Astrocyte (in vitro differentiated cells and primary cell): ENCODE measurements at places on chromosomes 2 and 18.

GRCh38 chr2:15172825-15173224, 388.3 kb downstream of the NBAS start:
- H3K4me1 ChIP-seq: peaks cover 27% of the 10 kb centered on the region
- no peak overlapping the region for H3K4me3 ChIP-seq
- no peaks in the 10 kb centered on the region for H3K36me3 ChIP-seq

DNA sequence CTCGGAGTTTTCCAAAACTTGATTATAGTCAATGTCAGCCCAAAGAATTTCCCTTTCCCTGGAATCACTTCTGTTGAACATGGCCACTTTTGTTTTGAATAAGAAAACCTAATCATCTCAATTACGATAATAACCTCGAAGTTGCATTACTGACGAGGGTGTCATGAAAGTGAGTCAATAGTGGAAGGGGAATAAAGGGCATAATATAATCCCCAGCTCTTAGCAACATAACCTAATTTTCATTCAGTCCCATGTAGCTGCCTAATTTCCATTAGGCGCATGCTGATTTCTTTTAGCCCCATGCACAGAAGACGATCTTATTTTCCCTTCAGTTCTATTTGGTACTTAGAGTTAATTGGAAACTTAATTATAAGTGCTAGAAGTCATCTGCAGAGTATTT, 51.1 kb upstream of the RAPH1 start:
- H3K27me3 ChIP-seq: no peaks in the 10 kb centered on the region
- H3K36me3 ChIP-seq: no peaks in the 10 kb centered on the region
- H3K27ac ChIP-seq: no peak overlapping the region
- no peak overlapping the region for H3K4me3 ChIP-seq
- H3K4me1 ChIP-seq: peaks cover 39% of the 10 kb centered on the region

DNA sequence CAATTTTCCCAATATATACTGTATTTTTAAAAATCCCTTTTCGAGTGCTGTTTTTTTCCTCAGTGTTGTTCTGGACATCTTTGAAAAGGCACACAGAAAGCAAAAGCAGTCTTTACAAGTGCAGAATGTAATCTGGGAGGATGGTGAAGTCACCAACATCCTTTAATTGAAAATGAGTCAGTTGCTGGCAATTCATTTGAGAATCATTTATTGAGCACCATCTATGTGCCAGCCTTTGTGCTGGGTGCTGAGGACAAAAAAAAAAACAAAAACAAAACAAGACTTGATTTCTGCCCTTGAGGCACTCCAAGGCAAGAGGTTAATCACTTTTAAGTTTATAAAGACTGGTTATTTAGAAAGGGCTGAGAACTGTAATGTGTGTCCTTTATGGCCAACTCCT, 46.7 kb upstream of the ACVR1 start:
- H3K36me3 ChIP-seq: no peaks in the 10 kb centered on the region
- no peak for DNase-seq
- no peak overlapping the region for H3K4me3 ChIP-seq

DNA sequence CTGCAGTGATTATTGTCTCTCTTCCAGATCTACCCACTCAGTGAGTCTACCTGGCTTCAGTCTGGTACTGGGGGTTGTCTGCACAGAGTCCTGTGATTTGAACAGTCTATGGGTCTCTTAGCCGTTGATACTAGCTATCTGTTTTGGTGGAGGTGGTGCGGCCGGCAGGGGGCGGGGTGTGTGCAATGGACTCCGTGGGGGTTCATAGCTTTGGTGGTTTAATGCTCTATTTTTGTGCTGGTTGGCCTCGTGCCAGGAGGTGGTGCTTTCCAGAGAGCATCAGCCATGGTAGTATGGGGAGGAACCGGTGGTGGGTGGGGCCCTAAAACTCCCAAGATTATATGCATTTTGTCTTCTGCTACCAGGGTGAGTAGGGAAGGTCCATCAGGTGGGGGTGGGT, 1120.1 kb upstream of the FAM98A start:
- H3K27ac ChIP-seq: no peak overlapping the region
- H3K4me1 ChIP-seq: no peaks in the 10 kb centered on the region
- no peak for DNase-seq
- no peaks in the 10 kb centered on the region for H3K36me3 ChIP-seq
- H3K27me3 ChIP-seq: no peaks in the 10 kb centered on the region
- H3K4me3 ChIP-seq: no peak overlapping the region

DNA sequence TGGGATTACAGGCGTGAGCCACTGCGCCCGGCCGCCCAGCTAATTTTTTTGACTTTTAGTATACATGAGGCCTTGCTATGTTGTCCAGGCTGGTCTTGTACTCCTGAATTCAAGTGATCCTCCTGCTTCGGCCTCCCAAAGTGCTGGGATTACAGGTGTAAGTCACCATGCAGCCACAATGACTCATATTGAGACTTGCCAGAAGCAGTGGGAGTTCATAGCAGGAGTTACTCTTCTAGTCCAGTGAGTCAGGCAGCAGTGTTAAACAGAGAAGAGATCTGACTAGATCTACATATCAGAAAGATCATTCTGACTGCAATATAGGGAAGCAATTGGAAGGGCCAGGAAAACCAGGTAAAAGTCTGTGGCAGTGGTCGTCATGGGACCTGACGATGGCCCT, 1.5 kb upstream of the FLACC1 start:
- peak; percentile 78 for DNase-seq
- H3K27ac ChIP-seq: no peak overlapping the region
- peaks cover 7% of the 10 kb centered on the region for H3K36me3 ChIP-seq
- no peak overlapping the region for H3K4me3 ChIP-seq
- H3K27me3 ChIP-seq: no peaks in the 10 kb centered on the region

DNA sequence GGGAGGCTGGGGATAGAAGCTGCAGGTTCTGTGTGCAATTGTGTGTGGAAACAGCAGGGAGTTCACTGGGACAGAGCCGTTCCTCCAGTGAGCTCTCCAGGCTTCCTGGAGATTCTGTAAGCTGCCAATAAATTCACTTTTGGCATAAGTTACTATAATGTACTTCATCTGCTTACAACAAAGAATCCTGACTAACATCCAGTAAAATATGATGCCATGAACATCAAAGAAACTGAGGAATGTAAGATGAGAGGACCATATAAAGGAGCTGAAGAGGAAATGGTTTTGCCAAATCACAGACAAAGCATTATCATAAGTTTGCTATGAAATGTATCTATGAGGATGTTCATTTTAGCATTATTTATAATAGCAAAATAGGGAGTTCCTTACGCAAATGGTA, 175.3 kb downstream of the KCNE4 start:
- no peaks in the 10 kb centered on the region for H3K27me3 ChIP-seq
- H3K27ac ChIP-seq: no peak overlapping the region
- no peak for DNase-seq
- H3K4me1 ChIP-seq: no peaks in the 10 kb centered on the region

DNA sequence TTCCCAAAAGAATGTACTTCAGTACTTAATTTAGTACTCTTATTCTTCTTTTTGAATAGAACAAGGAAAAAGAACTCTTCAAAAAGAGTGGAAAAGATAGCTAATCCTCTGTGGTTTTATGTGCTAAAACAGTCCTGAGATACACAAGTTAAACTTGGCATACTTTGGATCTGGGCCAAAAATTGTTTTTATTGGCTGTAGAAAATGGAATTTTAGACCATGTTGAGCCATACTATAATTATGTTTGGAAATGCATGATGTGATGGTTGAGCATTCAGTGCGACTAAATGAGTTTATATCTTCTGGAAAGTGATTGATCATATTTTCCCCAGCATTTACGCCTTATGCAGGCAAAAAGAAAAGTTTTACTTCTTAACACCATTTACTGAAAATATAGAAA, 18.0 kb upstream of the PDE1A start:
- H3K27me3 ChIP-seq: no peaks in the 10 kb centered on the region
- H3K4me3 ChIP-seq: no peak overlapping the region
- H3K4me1 ChIP-seq: no peaks in the 10 kb centered on the region
- no peak overlapping the region for H3K27ac ChIP-seq
- peak; percentile 22 for DNase-seq
- H3K36me3 ChIP-seq: no peaks in the 10 kb centered on the region

DNA sequence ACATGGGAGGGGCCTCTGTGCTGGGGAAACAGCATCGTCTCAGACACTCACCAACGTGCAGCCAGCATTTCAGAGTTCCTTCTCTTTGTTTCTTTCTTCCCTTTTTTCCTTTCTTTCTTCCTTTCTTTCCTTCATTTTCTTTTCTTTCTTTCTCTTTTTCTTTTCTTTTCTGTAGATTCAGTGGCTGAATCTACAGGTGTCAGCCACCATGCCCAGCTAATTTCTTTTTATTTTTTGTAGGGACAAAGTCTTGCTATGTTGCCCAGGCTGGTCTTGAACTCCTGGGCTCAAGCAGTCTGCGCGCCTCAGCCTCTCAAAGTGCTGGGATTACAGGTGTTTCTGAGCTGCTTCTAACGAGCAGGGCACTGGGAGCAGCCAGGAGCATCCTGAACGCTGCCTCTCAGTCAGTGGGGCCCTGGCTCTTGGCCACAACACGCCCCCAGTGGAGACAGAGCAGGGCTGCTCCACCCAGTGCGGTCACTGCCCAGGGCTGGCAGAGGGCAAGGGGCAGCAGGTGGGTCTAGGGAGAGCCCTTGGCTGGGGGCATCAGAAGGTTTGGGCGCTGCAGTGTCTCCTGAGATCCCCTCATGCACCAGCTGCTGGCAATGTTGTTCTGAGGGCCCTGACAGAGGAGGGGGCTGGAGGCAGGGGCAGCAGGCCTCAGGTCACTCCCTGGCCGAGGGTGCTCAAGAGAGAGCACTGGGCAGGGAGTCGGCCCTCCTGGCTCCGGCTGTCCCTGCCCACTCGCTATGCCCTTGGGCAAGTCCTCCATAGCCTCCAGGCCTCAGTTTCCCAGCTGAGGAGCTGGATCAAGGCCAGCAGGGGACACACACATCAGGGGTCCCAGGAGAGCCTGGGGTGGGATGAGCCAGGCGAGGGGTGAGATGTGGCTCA, 4.7 kb upstream of the KLHL30 start:
- H3K4me1 ChIP-seq: no peaks in the 10 kb centered on the region
- H3K27ac ChIP-seq: no peak overlapping the region
- no peaks in the 10 kb centered on the region for H3K36me3 ChIP-seq
- no peak overlapping the region for H3K4me3 ChIP-seq
- no peak for DNase-seq
- no peaks in the 10 kb centered on the region for H3K27me3 ChIP-seq

- no peak overlapping the region for H3K27ac ChIP-seq
- H3K36me3 ChIP-seq: no peaks in the 10 kb centered on the region
- H3K27me3 ChIP-seq: no peaks in the 10 kb centered on the region
- peaks cover 26% of the 10 kb centered on the region for H3K4me1 ChIP-seq
Measured at GRCh38 chr2:226579519-226579918, 220.1 kb downstream of the IRS1 start.

DNA sequence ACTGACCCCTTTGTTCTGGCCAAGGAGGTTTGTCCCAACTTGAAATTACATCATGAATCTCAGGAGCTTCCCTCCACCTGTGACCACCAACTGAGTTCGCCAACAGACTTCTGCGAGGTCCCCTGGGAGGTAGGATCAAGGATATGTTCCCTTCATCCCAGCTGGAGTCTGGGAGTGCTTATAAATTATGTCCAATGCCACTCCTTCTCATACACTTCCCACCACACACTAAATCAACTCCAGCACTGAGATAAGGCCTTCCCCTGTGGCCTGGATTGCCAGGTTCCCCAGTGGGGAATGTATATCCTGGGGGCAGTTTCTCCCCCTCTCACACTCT, 99.2 kb downstream of the RND3 start:
- H3K27ac ChIP-seq: no peak overlapping the region
- no peak overlapping the region for H3K4me3 ChIP-seq
- H3K36me3 ChIP-seq: no peaks in the 10 kb centered on the region

GRCh38 chr2:51697095-51697494, 665.2 kb upstream of the NRXN1 start:
- no peaks in the 10 kb centered on the region for H3K27me3 ChIP-seq
- no peaks in the 10 kb centered on the region for H3K36me3 ChIP-seq
- no peak overlapping the region for H3K4me3 ChIP-seq
- H3K27ac ChIP-seq: no peak overlapping the region
- H3K4me1 ChIP-seq: no peaks in the 10 kb centered on the region

- no peaks in the 10 kb centered on the region for H3K27me3 ChIP-seq
- no peak for DNase-seq
- no peak overlapping the region for H3K27ac ChIP-seq
- no peaks in the 10 kb centered on the region for H3K4me1 ChIP-seq
- H3K4me3 ChIP-seq: no peak overlapping the region
Measured at GRCh38 chr2:85012855-85013254, 41.9 kb downstream of the KCMF1 start.

GRCh38 chr2:8491296-8492027, 190.4 kb upstream of the ID2 start:
- H3K27me3 ChIP-seq: no peaks in the 10 kb centered on the region
- no peaks in the 10 kb centered on the region for H3K4me1 ChIP-seq
- no peak overlapping the region for H3K27ac ChIP-seq
- no peak for DNase-seq
- no peak overlapping the region for H3K4me3 ChIP-seq
- no peaks in the 10 kb centered on the region for H3K36me3 ChIP-seq

DNA sequence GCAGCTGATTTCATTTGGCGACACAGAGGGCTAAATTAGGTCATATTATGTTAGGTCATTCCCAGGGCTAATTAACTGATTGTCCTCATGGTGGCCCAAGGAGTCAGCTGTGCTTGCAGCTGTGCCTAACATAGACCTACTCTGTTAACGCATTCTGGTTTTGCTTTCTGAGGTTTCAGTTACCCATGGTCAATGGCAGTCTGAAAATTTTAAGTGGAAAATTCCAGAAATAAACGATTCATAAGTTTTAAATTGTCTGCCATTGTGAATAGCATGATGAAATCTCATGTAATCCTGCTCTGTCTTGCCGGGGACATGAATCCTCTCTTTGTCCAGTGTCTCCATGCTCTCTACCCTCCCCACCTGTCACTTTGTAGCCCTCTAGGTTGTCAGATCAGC, 168.7 kb downstream of the KCNS3 start:
- DNase-seq: peak; percentile 2
- no peak overlapping the region for H3K4me3 ChIP-seq
- H3K4me1 ChIP-seq: peaks cover 4% of the 10 kb centered on the region
- no peaks in the 10 kb centered on the region for H3K27me3 ChIP-seq
- H3K36me3 ChIP-seq: no peaks in the 10 kb centered on the region

GRCh38 chr2:14358339-14358738, 274.2 kb upstream of the LRATD1 start:
- H3K4me3 ChIP-seq: no peak overlapping the region
- DNase-seq: no peak
- no peak overlapping the region for H3K27ac ChIP-seq
- no peaks in the 10 kb centered on the region for H3K36me3 ChIP-seq
- H3K27me3 ChIP-seq: no peaks in the 10 kb centered on the region

DNA sequence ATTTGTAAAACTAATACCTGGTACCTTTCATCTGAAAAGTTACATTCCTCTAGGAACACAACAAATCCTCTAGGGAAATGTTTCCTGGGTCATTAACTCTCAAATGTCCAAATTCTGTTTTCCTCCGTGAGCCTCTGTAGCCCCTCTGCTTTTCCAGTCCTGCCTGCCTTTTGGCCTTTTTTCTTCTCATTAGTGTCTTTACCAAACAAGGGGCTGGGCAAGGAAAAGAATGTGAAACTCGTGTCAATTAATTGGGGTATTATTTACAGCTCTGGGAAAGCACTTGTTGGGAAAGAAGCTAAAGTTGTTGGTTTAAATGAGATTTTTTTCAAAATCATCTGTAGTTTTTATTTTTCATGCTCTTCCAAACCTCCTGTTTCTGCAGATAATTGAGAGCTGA, 198.1 kb upstream of the NRP2 start:
- no peak overlapping the region for H3K4me3 ChIP-seq
- no peak overlapping the region for H3K27ac ChIP-seq
- no peaks in the 10 kb centered on the region for H3K4me1 ChIP-seq
- H3K27me3 ChIP-seq: no peaks in the 10 kb centered on the region
